Activated naive CD8-positive, alpha-beta T cell treated with anti-CD3 and anti-CD28 coated beads, Interleukin-2, amount 10 ng/mL, durations not matched to agents 7 days and 5 days (primary cell): ENCODE measurements at places on chromosomes 13 and 19.
A peak's percentile ranks its signal among the peaks of the same experiment; 100 is the strongest.

DNA sequence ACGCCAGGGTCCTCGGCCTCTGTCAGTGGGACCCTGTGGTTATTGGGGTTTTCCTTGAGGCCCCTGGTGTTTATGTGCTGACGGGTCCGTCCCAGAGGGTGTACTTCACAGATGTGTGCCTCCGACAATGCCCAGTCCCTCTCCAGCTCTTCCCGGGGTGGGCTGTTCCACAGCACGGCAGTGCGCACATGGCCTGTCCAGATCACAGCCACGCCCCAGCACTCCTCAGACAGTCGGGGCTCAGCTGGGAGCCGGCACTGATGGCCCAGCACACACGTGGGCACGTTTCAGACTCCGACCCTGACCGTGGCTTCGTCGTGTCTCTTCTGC lies 16.9 kb upstream of the F7 start:
- H3K27me3 ChIP-seq, result no peaks in the 10 kb centered on the region
- H3K27ac ChIP-seq, result no peak overlapping the region
- H3K36me3 ChIP-seq, result no peaks in the 10 kb centered on the region
- no peak overlapping the region for H3K4me3 ChIP-seq
- no peaks in the 10 kb centered on the region for H3K4me1 ChIP-seq

DNA sequence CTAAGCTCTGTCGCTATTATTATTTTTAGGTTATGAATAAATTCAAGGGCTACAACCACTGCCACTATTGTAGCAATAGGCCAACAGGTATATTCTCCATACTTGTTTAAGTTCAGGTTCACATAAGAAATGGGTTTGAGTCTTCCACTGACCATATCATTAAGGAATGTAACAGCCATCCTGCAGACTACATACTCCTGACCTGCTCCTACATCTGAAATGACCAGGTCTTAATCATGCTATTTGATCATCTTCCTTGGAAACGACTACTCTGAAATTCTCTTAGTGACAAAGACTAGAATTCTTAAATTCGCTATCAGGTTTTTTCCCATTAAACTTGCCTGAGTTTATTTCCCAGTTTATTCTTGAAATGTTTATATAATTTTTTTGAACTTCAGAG lies 66.8 kb downstream of the IPO5 start:
- H3K4me1 ChIP-seq, result no peaks in the 10 kb centered on the region
- H3K4me3 ChIP-seq, result no peak overlapping the region
- H3K27ac ChIP-seq, result no peak overlapping the region
- peaks cover 19% of the 10 kb centered on the region for H3K36me3 ChIP-seq

- H3K27me3 ChIP-seq, result no peaks in the 10 kb centered on the region
- DNase-seq, result no peak
- H3K36me3 ChIP-seq, result peaks cover 24% of the 10 kb centered on the region
- peaks cover 23% of the 10 kb centered on the region for H3K4me1 ChIP-seq
- no peak overlapping the region for H3K27ac ChIP-seq
Observed at GRCh38 chr13:48829536-48829935, 146.2 kb upstream of the FNDC3A start.

GRCh38 chr13:30450066-30450465 lies 15.7 kb downstream of the HMGB1 start:
- H3K27me3 ChIP-seq, result peaks cover 11% of the 10 kb centered on the region
- H3K4me1 ChIP-seq, result no peaks in the 10 kb centered on the region
- H3K4me3 ChIP-seq, result no peak overlapping the region

DNA sequence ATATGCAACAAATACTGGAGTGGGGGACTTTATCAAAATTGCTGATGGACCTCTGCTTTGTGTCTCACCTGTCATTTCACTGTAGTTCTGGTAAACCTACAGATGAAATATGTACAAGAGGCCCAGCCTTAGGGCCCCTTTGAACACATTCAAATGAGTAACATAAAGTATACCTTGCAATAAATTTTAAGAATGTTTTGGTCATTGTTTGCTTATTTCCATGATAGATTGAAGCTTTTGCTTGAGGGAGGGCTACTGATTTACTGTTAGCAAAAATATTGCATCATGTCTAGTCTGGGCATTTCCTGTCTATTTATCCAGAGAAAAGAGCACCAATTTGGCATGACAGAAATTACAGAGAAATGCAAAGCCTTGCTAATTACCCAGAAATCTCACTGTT lies 705.5 kb upstream of the PCDH9 start:
- no peaks in the 10 kb centered on the region for H3K36me3 ChIP-seq
- H3K27ac ChIP-seq, result no peak overlapping the region
- DNase-seq, result no peak
- no peaks in the 10 kb centered on the region for H3K27me3 ChIP-seq

DNA sequence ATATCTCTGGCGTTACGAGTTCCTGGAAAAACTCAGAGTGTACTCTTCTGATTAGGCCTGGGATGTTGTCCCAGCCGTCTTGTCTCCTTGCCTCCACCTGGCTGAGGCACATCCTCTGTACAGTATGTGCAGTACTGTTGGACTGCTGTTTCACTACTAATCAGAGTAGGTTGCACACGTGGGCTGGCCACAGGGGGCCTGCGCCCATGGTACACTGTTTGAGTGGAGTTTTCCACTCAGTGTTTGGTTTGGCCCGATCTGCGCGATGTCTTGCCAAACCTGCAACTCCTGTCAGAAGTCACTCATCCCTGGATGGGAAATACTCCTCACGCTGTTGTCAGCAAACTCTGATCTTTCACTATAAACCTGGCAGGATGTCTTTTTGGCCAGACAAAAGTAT lies 189.6 kb upstream of the CSNK1A1L start:
- no peak for DNase-seq
- no peaks in the 10 kb centered on the region for H3K36me3 ChIP-seq
- no peaks in the 10 kb centered on the region for H3K27me3 ChIP-seq
- no peaks in the 10 kb centered on the region for H3K4me1 ChIP-seq
- H3K4me3 ChIP-seq, result no peak overlapping the region

DNA sequence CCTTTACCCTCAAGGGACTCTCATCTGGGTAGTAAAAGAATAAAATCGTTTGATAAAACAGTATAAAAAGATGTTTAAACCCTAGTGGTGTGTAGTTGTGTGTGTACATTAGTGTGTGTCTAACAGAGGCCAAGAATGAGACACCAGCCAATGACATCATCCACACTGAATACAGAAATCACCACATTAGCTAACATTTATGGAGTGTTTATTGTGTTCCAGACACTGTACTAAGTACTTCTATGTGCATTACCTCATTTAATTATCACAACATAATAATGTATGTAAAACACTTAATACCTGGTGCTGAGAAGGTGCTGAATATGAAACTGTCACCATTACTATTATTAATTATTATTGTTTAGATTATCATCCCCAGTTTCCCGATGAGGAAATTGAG lies 49.1 kb upstream of the UQCRFS1 start:
- H3K4me3 ChIP-seq, result no peak overlapping the region
- no peak overlapping the region for H3K27ac ChIP-seq
- H3K27me3 ChIP-seq, result peaks cover 3% of the 10 kb centered on the region
- DNase-seq, result no peak
- peaks cover 4% of the 10 kb centered on the region for H3K4me1 ChIP-seq

DNA sequence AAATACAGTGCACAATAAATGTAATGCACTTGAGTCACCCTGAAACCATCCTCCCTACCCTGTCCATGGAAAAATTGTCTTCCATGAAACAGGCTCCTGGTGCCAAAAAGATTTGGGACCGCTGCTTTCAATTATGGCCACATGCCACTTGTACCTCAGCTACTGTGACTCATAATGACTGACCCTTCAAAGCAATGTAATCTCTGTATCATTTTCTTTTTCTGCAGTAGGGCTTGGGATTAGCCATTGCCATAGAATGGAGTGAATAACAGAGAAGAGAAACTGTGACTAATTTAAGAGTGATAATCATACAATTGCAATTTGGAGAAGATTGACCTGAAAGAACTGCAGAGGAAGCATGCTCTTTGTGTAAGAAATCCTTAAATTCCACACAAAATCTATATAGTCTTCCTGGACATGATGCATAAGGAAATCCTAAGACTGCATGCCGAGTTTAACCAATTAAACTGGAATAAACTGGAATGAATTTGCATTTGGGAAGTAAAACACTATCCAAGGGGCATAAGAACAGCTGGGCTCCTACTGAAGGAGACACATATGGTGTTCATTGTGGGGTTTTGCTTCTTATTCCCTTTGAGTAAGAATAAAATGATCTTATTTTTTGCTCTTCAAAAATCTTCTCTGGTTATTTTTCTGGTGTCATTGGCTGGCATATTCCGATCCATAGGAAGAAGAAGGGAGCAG lies 59.5 kb upstream of the SLC7A1 start:
- DNase-seq, result no peak
- no peak overlapping the region for H3K27ac ChIP-seq
- H3K36me3 ChIP-seq, result peaks cover 3% of the 10 kb centered on the region
- H3K4me3 ChIP-seq, result no peak overlapping the region
- H3K27me3 ChIP-seq, result peaks cover 2% of the 10 kb centered on the region

- H3K27me3 ChIP-seq, result no peaks in the 10 kb centered on the region
- peak overlapping the region; percentile 95 for H3K27ac ChIP-seq
- H3K4me1 ChIP-seq, result peaks cover 38% of the 10 kb centered on the region
- DNase-seq, result no peak
- H3K4me3 ChIP-seq, result peak overlapping the region; percentile 95
Observed at GRCh38 chr19:16626796-16627192, 1.2 kb downstream of the MED26 start.

- no peak overlapping the region for H3K27ac ChIP-seq
- peaks cover 10% of the 10 kb centered on the region for H3K27me3 ChIP-seq
- H3K4me3 ChIP-seq, result no peak overlapping the region
- DNase-seq, result no peak
- H3K4me1 ChIP-seq, result no peaks in the 10 kb centered on the region
Observed at GRCh38 chr13:98200211-98200878, 23.3 kb upstream of the RNF113B start.

GRCh38 chr19:3186160-3186688 lies 494 bp downstream of the NCLN start:
- H3K4me3 ChIP-seq, result peak overlapping the region; percentile 92
- H3K27me3 ChIP-seq, result no peaks in the 10 kb centered on the region
- peaks cover 46% of the 10 kb centered on the region for H3K4me1 ChIP-seq
- no peak for DNase-seq

DNA sequence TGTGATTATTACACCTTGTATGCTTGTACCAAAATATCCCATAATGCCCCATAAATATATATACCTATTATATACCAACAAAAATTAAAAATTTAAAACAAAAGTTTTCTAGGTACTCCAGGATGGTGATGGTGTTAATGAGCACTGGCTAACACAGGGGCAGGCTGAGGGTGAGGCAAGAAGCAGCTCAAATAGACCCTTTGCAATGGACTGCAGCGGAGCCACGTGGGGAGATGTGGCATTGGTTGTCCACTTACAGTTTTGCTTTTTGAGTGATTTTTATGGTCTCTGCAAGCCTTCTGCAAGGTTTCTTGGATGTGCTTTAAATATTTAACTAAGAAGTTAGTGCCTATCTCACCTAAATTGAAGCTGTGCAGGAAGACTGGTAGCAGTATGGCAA lies 132.9 kb downstream of the RAP2A start:
- H3K4me1 ChIP-seq, result no peaks in the 10 kb centered on the region
- DNase-seq, result no peak
- H3K27ac ChIP-seq, result no peak overlapping the region
- no peak overlapping the region for H3K4me3 ChIP-seq

GRCh38 chr19:37079238-37079637 lies 1.0 kb downstream of the ZNF420 start:
- DNase-seq, result no peak
- H3K4me1 ChIP-seq, result peaks cover 16% of the 10 kb centered on the region
- peaks cover 30% of the 10 kb centered on the region for H3K36me3 ChIP-seq
- H3K4me3 ChIP-seq, result peak overlapping the region; percentile 88

GRCh38 chr13:42808341-42808940 lies 27.1 kb downstream of the FAM216B start:
- no peak overlapping the region for H3K4me3 ChIP-seq
- H3K4me1 ChIP-seq, result peaks cover 5% of the 10 kb centered on the region
- peaks cover 13% of the 10 kb centered on the region for H3K27me3 ChIP-seq
- no peak overlapping the region for H3K27ac ChIP-seq
- H3K36me3 ChIP-seq, result peaks cover 2% of the 10 kb centered on the region

DNA sequence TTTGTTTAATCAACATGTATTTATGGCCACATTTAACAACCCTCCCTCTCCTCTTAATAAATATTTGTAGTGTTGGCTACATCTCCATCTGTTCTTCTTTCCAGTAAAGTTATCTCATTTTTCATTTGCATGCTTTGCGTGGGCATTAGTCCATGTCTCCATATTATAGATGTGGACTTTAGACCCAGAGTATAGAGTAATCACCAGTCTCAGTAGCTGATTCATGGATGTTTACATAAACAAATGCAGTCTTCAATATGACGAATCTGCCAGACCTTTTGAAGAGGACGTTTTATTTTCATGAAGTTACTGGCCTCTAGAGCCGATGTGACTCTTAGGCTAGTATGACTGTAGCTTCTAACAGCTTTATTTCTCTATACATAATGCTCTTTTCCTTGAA lies 1546.2 kb downstream of the OLFM4 start:
- no peaks in the 10 kb centered on the region for H3K4me1 ChIP-seq
- no peaks in the 10 kb centered on the region for H3K27me3 ChIP-seq
- H3K36me3 ChIP-seq, result no peaks in the 10 kb centered on the region
- no peak for DNase-seq

DNA sequence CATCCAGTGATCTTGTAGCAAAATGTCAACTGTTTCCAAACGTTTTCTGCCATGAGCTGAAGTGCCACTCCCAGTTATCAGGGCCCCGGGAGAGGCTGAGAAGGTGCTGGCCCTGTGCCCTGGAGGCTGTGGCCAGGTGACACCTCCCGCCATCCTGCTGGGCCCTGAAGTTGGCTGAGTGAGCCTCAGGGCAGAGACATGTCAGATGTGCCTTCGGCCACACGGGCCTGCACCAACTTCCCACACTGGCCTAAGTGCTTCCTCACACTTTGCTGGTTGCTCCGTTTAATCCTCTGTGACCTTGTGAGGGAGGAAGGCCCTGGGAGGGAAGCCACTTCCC lies 4.8 kb downstream of the ADPRHL1 start:
- no peaks in the 10 kb centered on the region for H3K27me3 ChIP-seq
- H3K4me1 ChIP-seq, result no peaks in the 10 kb centered on the region
- H3K4me3 ChIP-seq, result peak overlapping the region; percentile 16
- peak overlapping the region; percentile 42 for H3K27ac ChIP-seq
- DNase-seq, result no peak

DNA sequence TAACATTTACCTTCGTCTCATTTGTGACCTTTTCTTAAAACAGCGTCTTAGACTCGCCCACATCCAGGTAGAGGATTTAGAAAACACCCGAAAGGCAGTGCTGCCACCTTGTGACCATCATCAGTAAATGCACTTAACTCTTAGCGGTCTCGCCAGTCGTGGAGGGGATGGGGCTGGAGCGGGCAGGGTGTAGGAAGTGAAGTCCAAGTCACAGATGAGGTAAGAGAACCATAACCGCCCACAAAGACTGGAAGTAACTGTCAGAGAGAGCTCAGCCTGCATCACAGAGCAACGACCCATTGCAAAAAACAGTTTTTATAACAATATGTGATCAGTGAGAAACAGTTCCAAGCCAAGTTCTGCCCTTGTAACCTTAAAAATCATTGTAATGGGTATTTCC lies 10.7 kb upstream of the CEACAM3 start:
- peak; percentile 65 for DNase-seq
- no peak overlapping the region for H3K27ac ChIP-seq
- peaks cover 17% of the 10 kb centered on the region for H3K4me1 ChIP-seq
- no peak overlapping the region for H3K4me3 ChIP-seq
- H3K27me3 ChIP-seq, result peaks cover 65% of the 10 kb centered on the region
- H3K36me3 ChIP-seq, result no peaks in the 10 kb centered on the region
